Non-pigmented ciliary epithelial cell (primary cell): ENCODE measurements at places on chromosomes 2 and 18.

DNA sequence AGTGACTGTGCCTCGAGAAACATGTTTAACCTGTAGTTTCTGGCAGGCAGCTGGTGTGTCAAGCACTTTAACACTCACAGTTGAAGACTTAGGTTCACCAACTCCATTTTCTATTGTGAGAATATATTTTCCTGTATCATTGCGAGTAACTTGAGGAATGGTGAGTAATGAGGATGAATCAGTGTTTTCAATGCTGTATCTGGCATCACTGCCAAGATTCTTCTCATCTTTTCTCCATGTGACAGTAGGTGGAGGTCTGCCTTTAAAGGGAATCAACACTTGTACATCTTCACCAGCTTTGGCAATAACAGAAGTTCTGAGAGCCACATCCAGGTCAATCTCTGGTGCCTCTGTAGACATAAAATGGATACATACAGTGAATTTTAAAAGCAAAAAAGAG is 72.8 kb downstream of the PLEKHA3 start:
- peak; percentile 55 for DNase-seq

- no peak for DNase-seq
Measured at GRCh38 chr2:44351088-44351487, 10.2 kb downstream of the PREPL start.

DNA sequence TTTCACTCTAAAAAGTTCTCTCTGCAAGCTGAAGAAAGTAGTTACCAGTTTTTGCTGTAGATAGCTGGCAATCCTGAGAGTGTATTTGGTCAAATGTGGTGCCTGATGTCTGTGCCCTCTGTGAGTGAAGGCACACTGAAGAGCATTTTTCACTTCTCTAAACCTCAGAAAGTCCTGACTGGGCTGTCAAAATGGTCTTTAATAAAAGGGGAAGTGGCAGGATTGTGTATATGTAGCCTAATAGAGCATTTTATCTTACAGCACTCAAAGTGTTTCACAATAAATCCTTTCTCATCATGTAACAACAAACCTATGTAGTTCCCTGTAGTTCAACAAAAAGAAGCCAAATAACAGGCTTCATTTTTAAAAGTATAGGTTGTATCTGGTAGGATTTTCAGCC is 1552.3 kb upstream of the SLC39A10 start:
- DNase-seq, result no peak

DNA sequence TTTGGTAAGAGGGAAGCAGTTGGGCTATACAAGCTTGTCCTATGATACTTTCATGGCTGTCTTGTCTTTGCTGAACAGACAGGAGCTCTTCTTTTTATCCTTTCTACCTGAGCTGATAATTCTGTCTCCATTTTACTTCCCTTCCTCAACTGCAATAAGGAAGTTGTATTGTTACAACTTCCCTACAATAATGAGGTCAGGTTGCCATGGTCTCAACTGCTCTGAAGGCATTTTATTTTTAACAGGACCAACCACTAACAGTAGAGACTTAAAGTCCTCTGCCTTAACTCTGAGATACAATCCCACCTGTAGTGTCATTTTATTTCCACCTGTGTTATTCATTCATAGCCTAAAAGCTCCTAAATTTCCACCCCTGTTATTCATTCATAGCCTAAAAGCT is 118.6 kb upstream of the PGAP1 start:
- DNase-seq, result no peak

GRCh38 chr2:86054535-86055082 is 51.1 kb downstream of the POLR1A start:
- no peak for DNase-seq

- DNase-seq, result no peak
Measured at GRCh38 chr2:179272406-179273192, 8.0 kb upstream of the SESTD1 start.

- no peak for DNase-seq
Measured at GRCh38 chr2:66578054-66578686, 143.2 kb downstream of the MEIS1 start.
